ENCODE measurements at places on chromosomes 12 and 14. TPM values are rescaled to one million over a fixed set of nuclear protein-coding genes. Genes with fewer than 3 reads are reported as not detected.

- no peaks in the 10 kb centered on the region for H3K36me3 ChIP-seq
- H3K4me1 ChIP-seq = no peaks in the 10 kb centered on the region
- DNase-seq = no peak
- no peak overlapping the region for H3K27ac ChIP-seq
- H3K4me3 ChIP-seq = no peak overlapping the region
These were observed 114.4 kb downstream of the SPTSSA start for GRCh38 chr14:34347683-34348082.

DNA sequence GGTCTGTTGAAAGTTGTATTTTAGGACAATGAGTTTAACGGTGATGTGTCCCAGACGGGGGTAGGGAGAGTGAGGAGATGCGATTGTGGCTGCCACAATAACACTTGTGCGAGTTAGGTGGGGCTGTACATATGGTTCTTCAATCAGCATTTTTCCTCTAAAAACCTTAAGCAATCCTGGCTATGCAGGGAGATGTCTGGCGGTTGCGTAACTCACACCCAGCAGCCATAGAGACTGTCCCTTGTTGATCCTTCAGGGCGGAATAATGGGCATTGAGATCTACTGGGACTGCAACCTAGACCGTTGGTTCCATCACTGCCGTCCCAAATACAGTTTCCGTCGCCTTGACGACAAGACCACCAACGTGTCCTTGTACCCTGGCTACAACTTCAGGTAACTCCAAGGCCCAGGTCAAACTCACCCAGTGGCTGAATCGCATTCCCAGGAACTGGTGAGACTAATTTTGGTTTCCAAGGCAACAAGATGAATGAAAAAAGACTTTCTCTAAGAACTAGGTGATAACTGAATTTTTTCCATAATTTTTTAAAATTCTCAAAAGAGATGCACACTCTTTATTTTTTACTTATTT is 34.6 kb downstream of the P2RX7 start:
- no peak overlapping the region for H3K4me3 ChIP-seq
- no peaks in the 10 kb centered on the region for H3K36me3 ChIP-seq
- peaks cover 2% of the 10 kb centered on the region for H3K4me1 ChIP-seq
- H3K27ac ChIP-seq = no peak overlapping the region
- DNase-seq = no peak

DNA sequence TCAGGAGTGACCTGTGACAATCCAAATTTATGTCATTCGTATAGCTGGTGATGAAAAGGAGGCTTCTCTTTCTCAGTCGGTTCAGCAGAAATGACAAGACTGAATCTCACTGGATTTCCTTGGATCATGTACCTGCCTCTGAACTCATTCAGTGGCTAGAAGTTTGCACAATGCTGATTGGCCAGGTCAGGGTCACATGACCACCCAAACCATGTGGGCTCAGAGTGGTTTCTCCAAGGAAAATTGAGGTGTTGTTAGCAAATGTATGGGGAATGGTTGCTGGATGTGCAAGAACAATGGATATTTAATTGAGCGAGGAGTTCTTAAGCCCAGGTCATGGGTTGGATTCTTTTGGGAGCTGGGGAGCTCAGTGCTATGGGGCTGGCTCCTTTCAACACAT is 227.5 kb downstream of the AACS start:
- H3K4me3 ChIP-seq = no peak overlapping the region
- peak; percentile 23 for DNase-seq
- H3K27me3 ChIP-seq = peaks cover 2% of the 10 kb centered on the region
- H3K4me1 ChIP-seq = no peaks in the 10 kb centered on the region

DNA sequence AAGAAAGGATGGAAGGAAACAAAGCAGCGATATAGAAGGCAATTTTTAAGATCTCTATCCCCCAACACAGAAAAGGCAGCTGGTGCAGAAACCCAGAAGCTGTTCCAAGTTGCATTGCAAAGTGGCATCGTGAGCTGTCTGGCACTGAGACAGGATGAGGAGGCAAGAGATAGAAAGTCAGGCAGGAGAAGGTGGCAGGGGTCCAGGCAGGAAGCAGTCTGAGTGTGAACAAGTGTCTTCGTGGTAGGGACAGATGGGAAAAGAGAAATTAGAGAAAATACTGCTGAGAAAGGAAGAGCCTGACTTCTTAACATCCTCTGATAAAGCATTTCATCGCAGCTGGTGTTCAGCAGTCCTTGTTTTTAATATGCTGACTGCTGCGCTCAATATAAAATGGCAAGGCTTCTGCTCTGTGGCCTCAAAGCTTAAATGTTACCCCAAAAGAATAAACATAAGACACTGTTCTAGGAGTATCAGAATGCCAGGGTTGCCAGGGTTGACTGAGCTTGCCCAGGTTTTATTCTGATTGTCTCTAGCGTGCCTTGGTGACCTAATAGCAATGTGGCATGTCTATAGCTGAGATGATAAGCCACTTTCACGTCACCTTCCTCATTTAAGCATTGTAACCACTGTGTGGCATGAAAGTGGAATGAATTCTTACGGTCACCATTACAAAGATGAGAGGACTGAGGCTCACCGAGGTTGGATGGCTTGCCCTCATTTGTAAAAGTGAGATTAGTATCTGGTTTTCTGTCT is 397.6 kb downstream of the NUAK1 start:
- H3K4me1 ChIP-seq = no peaks in the 10 kb centered on the region
- no peak overlapping the region for H3K27ac ChIP-seq
- peaks cover 12% of the 10 kb centered on the region for H3K27me3 ChIP-seq
- H3K4me3 ChIP-seq = no peak overlapping the region
- DNase-seq = no peak

- no peak overlapping the region for H3K27ac ChIP-seq
- H3K4me3 ChIP-seq = no peak overlapping the region
- no peak for DNase-seq
These were observed 4.0 kb downstream of the MIPOL1 start for GRCh38 chr14:37201724-37202123.

DNA sequence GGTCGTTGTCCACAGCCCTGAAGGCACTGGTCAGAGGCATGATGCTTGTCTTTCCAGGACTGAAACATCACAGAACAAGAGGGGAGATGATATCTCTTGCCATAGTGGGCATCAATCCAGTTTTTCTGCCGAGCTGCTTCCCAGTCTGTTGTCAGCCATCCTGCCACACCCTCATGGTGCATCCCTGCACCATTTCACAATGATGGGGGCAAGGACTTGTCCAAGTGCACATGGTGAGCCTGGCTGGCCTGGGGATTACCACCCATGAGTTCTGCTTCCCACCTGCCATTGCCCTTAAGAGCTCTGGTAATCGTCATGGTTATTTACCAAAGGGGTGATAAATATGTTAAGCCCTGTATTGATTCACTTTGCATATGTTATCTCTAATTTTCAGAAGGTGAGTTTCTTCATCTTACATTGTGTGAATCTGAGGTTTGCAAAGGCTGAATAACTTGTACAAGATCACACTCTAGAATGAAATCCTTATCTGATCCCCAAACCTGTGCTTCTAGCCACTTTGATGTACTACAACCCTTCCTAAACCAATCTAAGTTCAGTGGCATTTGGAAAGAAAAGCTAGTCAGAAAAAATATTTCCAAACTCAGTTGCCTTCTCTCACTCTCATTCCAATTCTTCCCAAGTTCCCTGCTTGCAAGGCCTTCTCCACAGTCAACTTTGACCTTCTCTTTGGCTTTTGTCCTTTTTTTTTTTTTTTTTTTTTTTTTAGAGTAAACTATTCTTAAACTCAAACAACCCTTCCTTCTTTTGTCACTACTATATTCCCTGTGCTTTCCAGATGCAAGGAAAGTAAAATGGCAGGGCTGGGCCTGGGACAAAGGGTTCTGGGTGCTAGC is 2.3 kb downstream of the AVIL start:
- no peaks in the 10 kb centered on the region for H3K27me3 ChIP-seq
- no peak for DNase-seq
- H3K27ac ChIP-seq = peak overlapping the region; percentile 37

GRCh38 chr12:180445-180844 is 33.5 kb downstream of the SLC6A12 start:
- peak; percentile 41 for DNase-seq
- no peak overlapping the region for H3K27ac ChIP-seq
- H3K4me1 ChIP-seq = peaks cover 23% of the 10 kb centered on the region
- H3K4me3 ChIP-seq = no peak overlapping the region
- no peaks in the 10 kb centered on the region for H3K36me3 ChIP-seq

The POTEM gene
- not detected for total RNA-seq

DNA sequence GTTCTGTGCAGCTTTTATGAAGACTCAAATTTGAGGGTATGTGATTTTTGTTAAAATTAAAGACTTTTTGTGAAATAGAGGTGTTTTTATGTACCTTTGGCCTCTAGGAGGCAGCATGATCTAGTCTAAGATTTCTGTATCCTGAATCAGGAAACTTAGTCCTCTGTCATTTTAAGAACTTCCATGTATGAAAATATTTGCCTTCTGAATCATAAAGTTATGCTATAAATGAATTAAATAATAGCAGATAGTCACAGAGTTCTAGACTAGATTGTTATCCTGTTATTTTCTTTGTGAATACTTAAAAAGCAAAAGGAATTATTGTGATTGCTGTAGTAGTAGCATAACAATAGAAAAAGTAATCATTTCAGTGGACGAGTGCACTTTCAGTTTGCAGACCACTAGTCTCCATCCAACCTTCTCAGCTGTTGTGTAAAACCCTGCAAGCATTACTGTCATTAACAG is 56.3 kb downstream of the FGD4 start:
- H3K4me3 ChIP-seq = no peak overlapping the region
- H3K27me3 ChIP-seq = peaks cover 2% of the 10 kb centered on the region
- no peaks in the 10 kb centered on the region for H3K36me3 ChIP-seq

All from K562 (cell line).